ENCODE measurements at places on chromosomes 11 and 22.
A peak's percentile ranks its signal among the peaks of the same experiment; 100 is the strongest.

DNA sequence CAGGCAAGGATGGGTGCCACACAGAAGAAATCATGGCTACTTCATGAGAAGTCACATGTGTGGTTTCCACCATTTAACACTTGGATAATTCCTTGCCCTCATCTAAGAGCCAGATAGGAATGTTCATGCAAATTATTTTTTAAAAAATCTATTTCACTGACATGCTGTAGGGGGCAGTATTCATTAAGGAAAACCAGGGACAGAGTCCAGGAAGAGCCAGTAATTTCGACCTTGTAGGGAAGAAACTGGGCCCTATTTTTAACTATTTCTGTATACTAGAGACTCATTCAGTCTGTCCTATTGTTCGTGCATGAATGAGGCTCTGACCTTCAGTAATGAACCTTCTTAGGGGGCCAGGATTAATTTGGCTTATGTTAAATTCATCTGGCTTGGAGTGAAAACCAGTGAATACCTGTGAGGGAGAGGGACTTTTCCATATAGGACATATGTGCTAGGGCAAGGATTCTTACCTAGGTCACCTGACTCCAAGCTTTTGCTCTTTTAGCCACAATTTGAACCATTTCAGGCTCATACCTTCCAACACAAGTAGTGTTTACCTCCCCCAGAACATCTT, 192.7 kb downstream of the NAV2 start:
- DNase-seq = no peak

- DNase-seq = no peak
Measured at GRCh38 chr11:95363708-95364107, 132.7 kb upstream of the SESN3 start.

- DNase-seq = no peak
Measured at GRCh38 chr11:61027141-61027840, 55.8 kb downstream of the CD6 start.

- DNase-seq = no peak
Measured at GRCh38 chr11:107566569-107566968, 1.0 kb upstream of the ALKBH8 start.

DNA sequence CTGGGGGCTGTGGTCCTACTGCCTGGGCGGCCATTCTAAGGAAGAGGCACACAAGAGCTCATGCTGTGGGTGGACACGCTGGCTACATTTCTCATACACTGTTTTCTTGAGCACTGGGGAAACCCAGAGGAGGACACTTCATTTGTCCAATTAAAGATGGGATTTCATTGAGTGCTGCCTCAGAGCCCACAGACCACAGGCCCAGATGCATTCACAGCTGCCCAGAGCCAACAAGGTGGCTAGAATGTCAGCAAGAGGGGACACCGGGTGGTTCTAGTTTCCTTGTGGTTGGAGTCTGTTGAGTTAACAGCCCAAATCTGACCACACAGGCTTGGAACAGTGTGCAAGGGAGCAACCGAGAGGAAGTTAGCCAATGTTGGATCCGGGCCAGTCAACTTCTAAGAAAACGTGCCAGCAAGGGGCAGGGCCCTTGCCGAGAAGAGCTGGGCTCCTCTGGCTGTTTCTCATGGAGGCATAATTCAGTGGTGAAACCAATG, 35.0 kb upstream of the SORL1 start:
- DNase-seq = peak; percentile 45

- no peak for DNase-seq
Measured at GRCh38 chr22:38455076-38455529, at the start of gene KCNJ4. TSS of gene KCNJ4 (minus strand) at chr22:38455199. CDS start at chr22:38428132, 27,067 bp downstream.

- no peak for DNase-seq
Measured at GRCh38 chr11:78704811-78705210, 130.1 kb upstream of the NARS2 start.

GRCh38 chr11:44366741-44367140, 56.8 kb upstream of the ALX4 start:
- DNase-seq = no peak

DNA sequence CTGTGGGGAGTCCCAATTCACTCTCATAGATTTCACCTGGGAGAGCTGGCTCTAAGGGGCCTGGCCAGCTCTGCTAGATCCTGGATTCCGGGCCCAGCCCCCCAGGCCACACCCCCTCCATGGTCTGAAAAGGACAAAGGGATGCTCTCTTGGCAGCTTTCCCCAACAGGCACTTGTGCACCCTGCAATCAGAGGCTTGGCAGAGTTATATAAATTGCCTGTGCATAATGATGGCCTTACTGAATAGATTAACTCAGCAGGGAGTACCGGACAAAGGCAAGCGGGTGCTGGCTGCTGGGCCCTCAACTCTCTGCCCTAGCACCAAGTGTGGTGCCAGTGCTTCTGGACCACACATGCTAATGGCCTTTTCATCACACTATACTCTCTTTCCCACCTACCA, 461.6 kb downstream of the BUD13 start:
- no peak for DNase-seq

GRCh38 chr11:83002053-83002452, 69.6 kb downstream of the RAB30 start:
- no peak for DNase-seq
